ENCODE measurements at places on chromosomes 12 and 14. TPM values are rescaled to one million over a fixed set of nuclear protein-coding genes. Genes with fewer than 3 reads are reported as not detected.

GRCh38 chr14:69648480-69649451 lies 37.4 kb downstream of the SUSD6 start:
- H3K27ac ChIP-seq: peak overlapping the region; percentile 94
- no peak overlapping the region for H3K4me3 ChIP-seq
- H3K36me3 ChIP-seq: no peaks in the 10 kb centered on the region
- DNase-seq: no peak
- H3K27me3 ChIP-seq: no peaks in the 10 kb centered on the region

DNA sequence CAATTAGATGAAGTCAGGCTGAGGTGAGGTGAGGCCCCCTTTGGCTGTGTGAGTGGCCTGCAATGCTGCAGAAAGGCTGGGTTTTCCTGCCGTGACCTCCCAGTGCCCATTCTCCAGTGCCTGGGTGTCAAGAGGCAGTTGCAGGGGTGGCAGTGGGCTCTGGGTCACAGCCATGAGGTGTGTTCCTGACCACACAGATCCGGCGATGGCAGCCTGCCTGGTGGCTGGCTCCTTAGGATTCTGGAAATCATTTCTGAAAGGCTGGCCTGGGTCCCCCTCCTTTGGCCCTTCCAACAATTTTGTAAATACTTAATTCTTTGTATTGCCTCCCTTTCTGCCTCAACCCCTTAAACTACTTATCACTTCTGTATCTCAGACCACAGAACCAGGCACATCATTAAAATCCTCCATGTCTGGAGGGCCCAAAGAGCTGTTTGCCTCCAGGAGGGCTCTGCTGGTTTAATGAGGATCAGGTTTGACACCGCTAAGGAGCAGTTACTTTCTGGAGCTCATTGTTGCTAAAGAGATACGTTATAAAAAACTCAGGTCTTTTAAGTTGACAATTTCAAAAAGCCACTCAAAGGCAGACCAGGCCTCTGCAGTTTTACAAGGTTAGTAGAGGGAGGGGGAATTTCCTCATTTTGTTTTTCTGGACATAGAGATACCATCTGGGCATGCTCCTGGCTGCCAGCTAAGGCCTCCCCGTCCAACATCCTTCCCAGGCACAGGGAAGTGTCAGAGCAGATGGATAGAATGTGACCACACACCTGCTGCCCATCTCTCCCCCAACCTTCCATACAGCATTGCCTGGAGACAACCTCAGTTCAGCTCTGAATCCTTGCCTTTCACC lies 204.4 kb downstream of the FOXN3 start:
- DNase-seq: no peak
- no peaks in the 10 kb centered on the region for H3K27me3 ChIP-seq
- peaks cover 4% of the 10 kb centered on the region for H3K4me1 ChIP-seq
- H3K27ac ChIP-seq: no peak overlapping the region
- H3K4me3 ChIP-seq: no peak overlapping the region
- H3K36me3 ChIP-seq: no peaks in the 10 kb centered on the region

DNA sequence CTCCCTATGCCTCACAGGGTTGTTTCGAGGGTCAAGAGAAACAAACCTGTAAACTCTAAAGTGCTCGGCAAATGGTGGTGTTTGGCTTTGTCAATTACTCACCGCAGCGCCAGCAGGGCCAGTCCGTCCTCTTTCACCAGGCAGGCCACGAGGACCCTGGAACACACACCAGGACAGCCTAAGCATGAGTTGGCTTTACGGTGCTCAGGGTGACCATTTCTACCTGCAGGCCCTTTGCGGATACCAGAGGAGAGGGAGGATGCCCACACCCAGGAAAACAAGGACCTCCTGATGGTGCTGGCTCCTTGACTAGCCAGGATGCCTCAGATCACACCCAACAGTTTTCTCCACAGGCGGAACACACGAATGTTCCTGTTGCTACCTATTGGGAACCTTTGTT lies 11.5 kb downstream of the COL2A1 start:
- DNase-seq: no peak
- no peaks in the 10 kb centered on the region for H3K27me3 ChIP-seq

GRCh38 chr12:19683178-19683927 lies 244.1 kb downstream of the AEBP2 start:
- no peak overlapping the region for H3K4me3 ChIP-seq
- H3K27ac ChIP-seq: no peak overlapping the region
- DNase-seq: no peak
- no peaks in the 10 kb centered on the region for H3K36me3 ChIP-seq
- no peaks in the 10 kb centered on the region for H3K27me3 ChIP-seq
- H3K4me1 ChIP-seq: no peaks in the 10 kb centered on the region

GRCh38 chr12:46553911-46554310 lies 181.3 kb upstream of the SLC38A2 start:
- no peak overlapping the region for H3K4me3 ChIP-seq
- H3K4me1 ChIP-seq: peaks cover 14% of the 10 kb centered on the region
- H3K36me3 ChIP-seq: no peaks in the 10 kb centered on the region
- H3K27ac ChIP-seq: no peak overlapping the region

SRRM4 gene
- 0.05 TPM for total RNA-seq

GRCh38 chr12:132433641-132434395 lies 56.1 kb upstream of the FBRSL1 start:
- H3K4me3 ChIP-seq: no peak overlapping the region
- H3K4me1 ChIP-seq: peaks cover 6% of the 10 kb centered on the region
- no peak for DNase-seq
- no peaks in the 10 kb centered on the region for H3K27me3 ChIP-seq

TAS2R19 gene
- 2.0 TPM for total RNA-seq

- H3K27ac ChIP-seq: no peak overlapping the region
- no peak overlapping the region for H3K4me3 ChIP-seq
- no peaks in the 10 kb centered on the region for H3K36me3 ChIP-seq
- DNase-seq: no peak
- H3K27me3 ChIP-seq: no peaks in the 10 kb centered on the region
Observed at GRCh38 chr12:64582862-64583261, 27.4 kb upstream of the RASSF3 start.

All from left lung (tissue), 14 donors.